A172 (cell line): ENCODE measurements at places on chromosomes 3 and 15. TPM values are rescaled to one million over a fixed set of nuclear protein-coding genes. Genes with fewer than 3 reads are reported as not detected.

Gene ARGFX
- not detected in 2 replicates for total RNA-seq

DNA sequence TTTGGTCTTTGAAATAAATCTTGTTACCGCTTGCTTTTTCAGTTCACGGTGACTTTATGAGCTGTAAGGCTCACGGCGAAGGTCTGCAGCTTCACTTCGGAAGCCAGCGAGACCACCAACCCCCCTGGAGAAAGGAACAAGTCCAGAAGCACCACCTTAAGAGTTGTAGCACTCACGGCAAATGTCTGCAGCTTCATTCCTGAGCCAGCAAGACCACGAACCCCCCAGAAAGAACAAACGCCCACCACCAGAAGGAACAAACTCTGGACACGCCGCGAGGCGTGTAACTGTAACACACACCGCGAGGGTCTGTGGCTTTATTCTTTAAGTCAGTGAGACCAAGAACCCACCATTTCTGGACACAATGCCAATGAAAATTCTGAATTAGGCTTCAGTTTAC lies 28.8 kb downstream of the GOLGA6A start:
- DNase-seq: no peak

DNA sequence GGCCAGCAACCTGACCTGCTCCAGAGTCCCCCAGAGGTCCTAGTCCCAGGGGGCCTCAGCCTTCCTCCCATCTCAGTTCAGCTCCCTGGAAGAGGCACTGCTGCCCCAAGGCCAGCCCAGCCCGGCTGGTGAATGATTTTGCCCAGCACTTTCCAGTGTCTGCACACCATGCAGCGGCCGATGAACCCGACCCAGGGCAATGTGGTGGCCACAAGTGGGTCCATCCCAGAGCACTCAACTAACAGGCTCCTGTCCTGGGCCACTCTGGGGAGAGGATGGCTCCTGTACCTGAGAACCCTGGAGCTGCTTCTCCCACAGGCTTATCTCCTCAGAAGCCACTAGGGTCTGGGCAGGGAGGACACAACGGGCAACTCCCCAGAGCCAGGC lies 39.2 kb downstream of the PTPN23 start:
- no peak for DNase-seq

- peak; percentile 57 for DNase-seq
Measured at GRCh38 chr3:30292192-30292893, 314.1 kb upstream of the TGFBR2 start.

- no peak for DNase-seq
Measured at GRCh38 chr15:59329570-59330350, 42.9 kb downstream of the MYO1E start.

DNA sequence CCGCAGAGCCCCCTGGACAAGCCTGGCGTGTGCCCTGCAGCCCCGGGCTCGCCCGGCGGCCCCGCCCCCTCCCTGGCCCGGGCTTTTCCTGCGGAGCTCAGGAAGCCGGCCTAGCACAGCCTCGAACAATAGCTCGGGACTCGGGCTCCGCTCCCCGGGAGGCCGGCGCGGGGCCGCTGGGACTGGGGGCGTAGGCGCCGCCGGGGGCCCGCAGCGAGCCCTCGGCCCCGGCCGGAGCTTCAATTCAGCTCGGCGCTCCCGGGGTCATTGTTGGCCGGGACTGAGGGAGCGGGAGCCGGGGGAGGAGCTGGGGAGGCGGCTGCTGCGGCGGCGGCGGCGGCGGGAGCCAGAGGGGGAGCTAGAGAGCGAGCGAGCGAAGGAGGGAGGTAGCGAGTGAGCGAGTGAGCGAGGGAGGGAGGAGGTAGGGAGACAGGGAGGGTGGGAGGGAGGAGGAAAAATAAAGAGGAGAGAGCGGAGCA lies 41.0 kb upstream of the ROPN1 start:
- peak; percentile 80 for DNase-seq

GRCh38 chr3:1356101-1356500 lies 263.3 kb downstream of the CNTN6 start:
- no peak for DNase-seq

- no peak for DNase-seq
Measured at GRCh38 chr3:165256554-165257065, 60.4 kb upstream of the SLITRK3 start.

GRCh38 chr3:183430325-183430957 lies 2.0 kb upstream of the MCF2L2 start:
- no peak for DNase-seq

DNA sequence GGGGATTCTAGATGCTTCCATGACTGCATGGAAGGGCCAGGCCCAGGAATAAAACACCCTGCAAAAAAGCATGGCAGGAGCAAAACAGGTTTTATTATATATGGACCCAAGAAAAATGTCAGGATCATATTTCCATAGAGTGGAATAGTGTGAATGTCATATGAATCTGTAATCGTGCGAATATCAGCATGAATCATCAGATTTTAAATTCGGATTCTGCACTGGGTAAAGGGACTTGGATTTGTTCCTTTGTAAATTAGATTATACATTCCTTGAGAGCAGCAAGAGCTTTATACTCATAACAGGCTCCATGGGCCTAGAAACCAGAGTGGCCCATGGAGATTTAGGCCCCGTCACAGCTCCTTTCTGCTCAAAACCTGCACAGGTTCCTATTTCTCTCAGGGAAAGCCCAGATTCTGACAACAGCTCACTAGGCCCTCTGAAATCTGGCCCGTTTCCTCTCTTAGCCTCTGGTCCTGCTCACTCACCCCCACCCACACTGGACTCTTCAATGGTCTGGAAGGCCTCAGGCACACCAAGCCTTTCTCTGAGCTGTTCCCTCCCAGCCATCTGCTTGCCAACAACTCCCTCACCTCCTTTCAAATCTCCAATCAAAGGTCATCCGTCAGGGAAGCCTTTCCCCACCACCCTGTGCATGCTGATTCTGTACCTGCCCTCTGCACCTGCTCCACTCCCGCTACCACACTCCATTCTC lies 76.0 kb downstream of the FEM1B start:
- no peak for DNase-seq

Gene SLC2A2
- total RNA-seq: 0.07 TPM in 2 replicates

- no peak for DNase-seq
Measured at GRCh38 chr15:43095243-43095642, 10.6 kb downstream of the UBR1 start.

Gene ZNF860
- 2.3 and 3.2 TPM in 2 replicates for total RNA-seq

- no peak for DNase-seq
Measured at GRCh38 chr3:73733746-73734145, 109.0 kb upstream of the PDZRN3 start.

DNA sequence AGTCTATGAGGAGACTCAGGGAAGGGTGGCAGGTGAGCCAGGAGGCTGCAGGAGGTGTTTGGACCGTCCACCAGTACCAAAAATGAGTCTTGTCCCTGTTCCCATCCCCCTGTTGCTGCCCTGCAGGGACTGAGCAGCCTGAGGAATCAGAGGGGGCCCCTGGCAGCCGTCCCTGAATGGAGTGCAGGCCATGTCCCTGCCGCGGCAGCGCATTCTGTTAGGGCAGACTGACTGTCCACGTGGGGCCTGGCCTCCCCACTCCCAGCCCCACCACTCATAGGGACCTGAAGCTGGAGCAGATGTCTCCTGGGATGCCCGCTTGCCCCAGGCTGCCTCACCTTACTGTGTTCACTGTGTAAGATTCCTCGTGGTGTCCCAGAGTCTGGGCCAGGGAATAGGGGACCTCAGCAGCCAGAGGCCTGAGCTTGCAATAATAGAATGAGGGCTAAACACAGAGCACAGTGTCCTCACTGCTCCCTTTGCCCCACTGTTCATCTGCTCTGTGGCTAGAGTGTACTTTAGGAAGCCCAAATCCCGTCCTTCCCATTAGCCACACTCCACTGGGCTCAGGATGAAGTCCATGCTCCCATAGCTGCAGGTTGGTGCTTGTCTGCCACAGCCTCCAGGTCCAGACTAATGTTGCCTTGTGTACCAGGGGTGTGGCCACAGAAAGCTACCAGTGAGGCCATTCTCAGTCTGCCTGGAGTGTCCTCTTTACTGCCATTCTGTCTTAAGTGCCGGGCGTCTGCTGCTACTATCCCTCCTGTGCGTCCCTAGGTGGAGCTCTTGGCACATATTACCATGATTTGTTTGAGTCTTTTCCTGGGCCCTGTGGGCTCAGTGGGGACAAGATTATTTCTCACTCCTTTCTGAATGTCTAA lies 63.2 kb downstream of the HCN4 start:
- DNase-seq: peak; percentile 61

Gene PPP1R14D
- not detected in 2 replicates for total RNA-seq

DNA sequence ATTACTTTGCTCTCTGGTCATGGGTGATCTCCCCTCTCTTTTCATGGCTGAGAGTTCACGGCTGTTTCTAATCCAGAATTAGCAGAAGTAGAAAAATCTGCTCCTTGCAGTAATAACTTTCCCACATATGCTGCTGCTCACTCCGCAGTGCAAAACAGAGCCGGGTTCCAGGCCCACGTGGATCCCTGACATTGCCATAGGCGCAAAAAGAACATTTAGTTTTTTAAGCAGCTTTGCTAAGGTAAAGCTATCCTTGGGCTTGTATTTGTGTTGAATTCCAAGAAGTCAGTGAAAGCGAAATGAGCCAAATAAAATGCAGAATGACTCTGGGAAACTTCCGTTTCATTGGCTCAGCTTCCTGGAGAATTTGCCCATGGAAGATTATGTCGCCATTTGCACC lies 633.7 kb upstream of the SUCLG2 start:
- no peak for DNase-seq

Gene CACNA1D
- total RNA-seq: 0.05 TPM in 1 of 2 replicates, not detected in the other

- DNase-seq: no peak
Measured at GRCh38 chr3:158908187-158908734, 106.4 kb downstream of the MFSD1 start.

- no peak for DNase-seq
Measured at GRCh38 chr3:17355591-17355990, 386.8 kb downstream of the TBC1D5 start.

Gene SENP8
- total RNA-seq: 1.3 and 1.8 TPM in 2 replicates

GRCh38 chr3:178184833-178185232 lies 351.4 kb upstream of the KCNMB2 start:
- DNase-seq: no peak

Gene ZPLD1
- not detected in 2 replicates for total RNA-seq

- no peak for DNase-seq
Measured at GRCh38 chr3:49120096-49120437, 556 bp downstream of the USP19 start.

- no peak for DNase-seq
Measured at GRCh38 chr15:74769463-74770025, 12.3 kb upstream of the CSK start.

Gene EOMES
- 0.09 TPM in 1 of 2 replicates, not detected in the other for total RNA-seq

Gene SQOR
- total RNA-seq: 19.0 and 21.7 TPM in 2 replicates

GRCh38 chr15:100694381-100695021 lies 92.1 kb downstream of the ASB7 start:
- DNase-seq: no peak

- DNase-seq: no peak
Measured at GRCh38 chr3:13491206-13491974, 11.3 kb downstream of the HDAC11 start.

Gene FOXB1
- total RNA-seq: not detected in 2 replicates

- DNase-seq: no peak
Measured at GRCh38 chr3:195207731-195208130, 63.2 kb downstream of the XXYLT1 start.

- DNase-seq: no peak
Measured at GRCh38 chr3:118666-119065, 77.9 kb upstream of the CHL1 start.

- no peak for DNase-seq
Measured at GRCh38 chr3:105811518-105812193, 57.2 kb downstream of the CBLB start.

GRCh38 chr15:89457086-89457485 lies 39.3 kb downstream of the RHCG start:
- DNase-seq: peak; percentile 44

DNA sequence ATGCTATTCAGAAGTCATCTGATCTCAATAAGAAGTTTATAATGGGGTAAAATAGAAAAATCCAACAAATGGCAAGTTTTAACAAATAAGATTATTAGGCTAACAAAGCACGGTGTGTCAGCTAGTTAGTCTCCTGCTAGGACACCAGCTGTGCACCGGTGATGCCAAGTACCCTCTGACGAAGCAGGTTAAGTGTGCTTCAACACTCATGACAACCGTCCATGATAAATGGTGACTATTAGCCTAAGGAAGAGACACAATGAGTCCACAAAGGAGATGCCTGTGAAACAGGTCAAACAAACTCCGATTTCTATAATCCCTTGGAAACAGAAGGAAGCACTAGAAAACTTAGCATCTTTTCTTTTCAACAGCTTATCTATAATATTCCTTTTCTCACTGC lies 36.5 kb downstream of the ATP13A3 start:
- no peak for DNase-seq

Gene TM4SF18
- 0.45 and 2.1 TPM in 2 replicates for total RNA-seq

Gene CHRD
- total RNA-seq: 0.33 and 5.6 TPM in 2 replicates

Gene ITPKA
- 15.5 and 17.3 TPM in 2 replicates for total RNA-seq

Gene KBTBD13
- not detected in 2 replicates for total RNA-seq

DNA sequence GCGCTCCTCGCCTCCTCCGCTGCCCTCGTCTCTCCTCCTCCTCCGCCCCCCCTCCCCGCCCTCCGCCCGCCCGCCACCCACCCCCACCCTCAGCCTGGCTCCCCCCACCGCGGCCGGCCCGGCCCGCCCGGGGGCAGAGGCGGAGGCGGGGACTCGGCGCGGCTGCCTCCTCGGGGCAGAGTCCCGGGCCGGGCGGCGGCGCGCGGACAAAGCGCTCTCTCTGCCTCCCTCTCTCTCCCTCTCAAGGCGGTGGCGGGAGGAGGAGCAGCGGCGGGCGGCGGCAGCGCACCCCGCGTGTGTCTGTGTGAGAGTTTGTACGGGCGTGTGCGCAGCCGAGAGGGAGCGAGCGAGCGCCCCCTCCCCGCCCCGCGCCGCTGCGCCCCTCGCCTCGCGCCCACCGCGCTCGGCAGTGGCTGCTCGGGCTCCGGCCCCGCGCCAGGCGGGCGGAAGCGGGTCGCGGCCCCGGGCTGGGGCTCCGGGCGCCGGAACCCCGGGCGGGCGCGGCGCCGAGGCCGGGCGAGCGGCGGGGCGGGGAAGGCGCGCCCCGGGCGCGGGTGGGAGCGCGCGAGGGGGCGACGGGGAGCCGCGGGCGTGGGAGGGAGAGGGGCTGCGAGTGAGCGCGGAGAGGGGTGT lies at the start of gene IGF2BP2:
Gene IGF2BP2 (minus strand): TSS at position 37 of the 633 bp plus-strand sequence. CDS start 82 bp downstream, outside the sequence.
- DNase-seq: peak; percentile 62

Gene PRR20G
- total RNA-seq: not detected in 2 replicates
